Right lobe of liver (tissue), 6 donors: ENCODE measurements at places on chromosomes 13 and 19. TPM values are rescaled to one million over a fixed set of nuclear protein-coding genes. Genes with fewer than 3 reads are reported as not detected.

GRCh38 chr13:112181336-112182067, 114.6 kb downstream of the SOX1 start:
- H3K27ac ChIP-seq = no peak overlapping the region
- peak; percentile 32 for DNase-seq
- H3K4me3 ChIP-seq = no peak overlapping the region

DNA sequence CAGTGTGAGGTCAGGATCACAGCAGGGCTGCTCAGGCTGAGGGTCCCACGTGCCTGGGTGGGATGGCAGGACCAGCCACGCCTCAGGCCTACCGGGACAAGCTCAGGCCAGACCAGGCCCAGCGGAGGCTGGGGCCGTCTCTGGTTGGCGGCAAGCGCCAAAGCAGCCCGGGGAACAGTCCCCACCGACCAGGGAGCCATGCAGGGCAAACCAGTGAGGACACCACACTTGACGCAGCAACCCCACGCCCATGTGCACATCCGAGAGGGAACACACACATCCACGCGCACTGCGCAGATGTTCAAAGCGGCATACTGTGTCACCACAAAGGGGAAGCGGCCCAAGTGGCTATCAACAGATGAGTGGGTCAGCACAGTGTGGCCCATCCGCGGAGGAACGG, 15.2 kb downstream of the IZUMO4 start:
- no peak for DNase-seq
- no peak overlapping the region for H3K27ac ChIP-seq
- H3K4me1 ChIP-seq = no peaks in the 10 kb centered on the region
- no peaks in the 10 kb centered on the region for H3K27me3 ChIP-seq

DNA sequence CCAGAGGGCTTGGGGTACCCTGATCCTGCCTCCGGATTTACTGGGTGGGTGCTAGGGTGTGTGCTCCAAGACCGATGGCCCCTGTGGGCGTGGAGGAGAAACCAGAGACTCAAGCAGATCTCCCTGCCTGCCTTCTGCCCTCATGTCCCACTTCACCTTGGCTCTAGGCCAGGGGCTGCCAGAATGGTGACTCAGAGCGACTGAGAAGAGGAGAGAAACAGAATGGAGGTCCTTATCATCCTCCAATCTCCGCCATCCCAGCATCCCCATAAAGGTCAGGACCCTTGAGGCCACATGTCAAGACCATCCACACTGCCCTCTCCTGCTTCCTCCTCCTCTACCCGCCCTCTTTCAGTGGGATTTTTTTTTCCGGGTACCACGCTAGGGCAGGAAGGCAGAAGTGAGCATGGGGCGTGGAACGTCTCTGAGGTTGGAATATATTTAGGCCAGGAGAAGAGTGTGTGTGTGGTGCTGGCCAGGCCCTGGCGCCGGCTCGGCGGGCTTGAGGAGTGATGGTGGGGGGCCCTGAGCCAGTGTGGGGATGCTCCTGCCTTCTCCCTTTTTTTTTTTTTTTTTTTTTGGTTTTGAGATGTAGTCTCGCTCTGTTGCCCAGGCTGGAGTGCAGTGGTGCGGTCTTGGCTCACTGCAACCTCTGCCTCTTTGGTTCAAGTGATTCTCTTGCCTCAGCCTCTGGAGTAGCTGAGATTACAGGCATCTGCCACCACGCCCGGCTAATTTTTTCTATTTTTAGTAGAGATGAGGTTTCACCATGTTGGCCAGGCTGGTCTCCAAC, 22.3 kb downstream of the IER2 start:
- no peak overlapping the region for H3K27ac ChIP-seq
- H3K27me3 ChIP-seq = no peaks in the 10 kb centered on the region
- DNase-seq = peak; percentile 86
- no peaks in the 10 kb centered on the region for H3K36me3 ChIP-seq

DNA sequence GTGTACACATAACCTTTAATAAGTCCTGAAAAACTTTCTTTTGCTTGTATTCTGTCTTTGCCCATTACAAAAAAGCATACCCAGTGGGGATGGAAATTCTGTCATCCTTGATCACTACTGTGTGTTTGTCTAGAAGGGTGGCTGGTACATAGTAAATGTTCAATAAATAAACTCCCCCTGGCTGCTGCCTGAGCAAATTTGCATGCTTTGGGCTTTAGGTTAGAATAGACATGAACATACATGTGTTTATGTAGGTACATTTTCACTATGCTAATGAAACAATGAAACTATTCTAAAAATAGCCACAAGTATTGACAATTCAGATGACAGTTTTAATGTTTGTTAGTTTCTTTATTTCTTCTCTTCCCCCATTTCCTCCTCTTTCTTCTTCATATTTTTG, 36.1 kb downstream of the TNFSF13B start:
- H3K4me3 ChIP-seq = no peak overlapping the region
- H3K4me1 ChIP-seq = no peaks in the 10 kb centered on the region
- no peaks in the 10 kb centered on the region for H3K27me3 ChIP-seq
- H3K27ac ChIP-seq = no peak overlapping the region
- no peaks in the 10 kb centered on the region for H3K36me3 ChIP-seq

The HMGB1 gene
- 167 TPM for total RNA-seq
